ENCODE measurements at places on chromosomes 7 and 10.

DNA sequence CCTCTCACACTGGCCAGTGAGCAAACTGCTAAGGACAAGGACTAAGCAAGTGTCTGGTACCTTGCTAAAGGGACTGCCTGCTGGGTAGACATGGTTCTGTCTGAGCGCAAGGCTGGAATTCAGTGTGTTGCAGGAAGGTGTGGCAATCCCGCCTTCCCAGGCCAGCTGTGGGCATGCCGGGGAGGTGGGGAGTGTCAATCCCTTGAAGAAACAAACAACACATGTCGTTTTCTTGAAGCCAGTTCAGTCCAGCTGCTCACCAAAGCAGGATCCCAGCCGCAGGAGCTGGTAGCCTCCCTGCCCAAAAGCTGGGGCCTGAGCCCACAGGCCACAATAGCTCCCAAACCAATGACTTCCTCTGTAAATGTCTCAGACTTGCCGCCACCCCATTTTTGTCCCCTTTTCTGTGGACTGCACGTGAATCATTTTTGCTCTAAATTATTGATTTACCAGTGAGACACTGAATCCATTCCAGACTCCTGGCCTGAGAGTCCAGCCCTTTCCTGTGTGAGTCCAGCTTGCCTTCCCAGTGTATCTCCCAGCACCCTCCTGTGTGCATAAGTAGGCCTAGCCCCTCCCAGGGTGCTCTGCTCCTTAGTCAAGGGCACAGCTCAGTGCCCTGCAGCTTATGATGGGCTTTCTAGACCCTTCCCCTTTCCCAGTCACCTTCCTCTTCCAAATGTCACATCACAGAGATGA lies 166.8 kb downstream of the RGS10 start:
- no peak for DNase-seq

- DNase-seq, result no peak
Measured at GRCh38 chr7:131365838-131366237, 38.2 kb downstream of the MKLN1 start.

DNA sequence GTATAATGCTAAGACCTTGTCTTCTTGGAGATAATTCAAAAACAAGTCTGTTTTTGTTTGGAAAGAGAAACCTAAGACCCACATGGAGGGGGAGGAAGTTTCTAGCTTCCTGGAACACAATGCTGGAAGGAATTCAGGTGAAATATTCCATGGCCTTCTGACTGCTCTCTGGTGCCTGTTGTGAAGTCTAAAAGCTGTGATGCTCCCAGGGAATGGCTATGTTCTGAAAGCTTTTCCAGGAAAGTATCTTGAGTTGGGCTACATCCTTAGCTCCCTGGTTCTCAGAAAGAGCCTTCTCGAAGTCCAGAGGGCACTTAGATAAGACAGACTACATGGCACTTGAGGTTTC lies 12.5 kb upstream of the PFKP start:
- no peak for DNase-seq

- no peak for DNase-seq
Measured at GRCh38 chr7:55245271-55245723, 119.8 kb upstream of the LANCL2 start.

GRCh38 chr10:66555061-66555460 lies 370.8 kb upstream of the LRRTM3 start:
- no peak for DNase-seq

DNA sequence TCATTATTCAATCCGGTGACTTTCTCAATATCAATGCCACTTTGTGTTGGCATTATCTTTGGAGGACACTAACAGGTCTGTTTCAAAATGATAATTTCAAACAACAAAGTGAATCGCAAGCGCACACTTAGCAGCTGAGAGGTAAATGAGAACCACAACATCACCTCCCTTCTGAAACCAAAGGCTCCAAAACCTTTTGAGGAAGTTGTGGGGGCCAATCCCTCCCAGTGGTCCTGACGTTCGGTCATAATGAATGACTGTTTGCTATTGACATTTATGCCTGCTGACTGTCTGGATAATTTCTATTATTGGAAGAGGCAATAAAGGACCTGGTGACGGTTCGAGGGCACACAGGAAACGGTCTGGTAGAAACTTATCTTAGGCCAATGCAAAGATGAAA lies 1.8 kb downstream of the ADARB2 start:
- no peak for DNase-seq

- no peak for DNase-seq
Measured at GRCh38 chr10:101007915-101008822, 8.6 kb downstream of the LZTS2 start.

GRCh38 chr7:43014406-43014805 lies 82.2 kb downstream of the MRPL32 start:
- no peak for DNase-seq

GRCh38 chr7:21281193-21281592 lies 146.7 kb upstream of the SP4 start:
- no peak for DNase-seq

GRCh38 chr10:126405239-126405775 lies 17.0 kb upstream of the ADAM12 start:
- no peak for DNase-seq

- DNase-seq, result no peak
Measured at GRCh38 chr7:147412109-147412508, 1178.5 kb upstream of the C7orf33 start.

GRCh38 chr10:71254834-71255549 lies 42.6 kb downstream of the UNC5B start:
- DNase-seq, result no peak

DNA sequence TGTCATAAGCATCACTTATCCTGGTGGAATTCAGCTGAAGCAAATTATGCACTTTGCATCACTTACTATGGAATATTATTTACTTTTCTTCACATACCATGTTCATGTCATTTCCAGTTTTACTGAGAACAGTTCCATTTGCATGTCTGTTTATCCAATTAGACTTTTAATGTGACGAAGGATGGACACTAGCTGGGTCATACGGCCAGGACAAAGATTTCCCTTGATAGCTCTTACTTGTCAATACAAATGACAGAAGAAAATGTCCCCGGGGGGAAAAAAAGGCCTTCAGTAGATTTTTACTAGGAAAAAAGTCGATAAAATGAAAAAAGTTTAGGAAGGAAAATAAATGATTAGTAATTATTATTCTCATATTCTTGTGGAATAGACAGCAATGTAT lies 106.6 kb downstream of the RAPGEF5 start:
- DNase-seq, result no peak

- no peak for DNase-seq
Measured at GRCh38 chr7:119421657-119422056, 851.3 kb upstream of the KCND2 start.

- no peak for DNase-seq
Measured at GRCh38 chr7:46524350-46524749, 603.3 kb upstream of the IGFBP3 start.

DNA sequence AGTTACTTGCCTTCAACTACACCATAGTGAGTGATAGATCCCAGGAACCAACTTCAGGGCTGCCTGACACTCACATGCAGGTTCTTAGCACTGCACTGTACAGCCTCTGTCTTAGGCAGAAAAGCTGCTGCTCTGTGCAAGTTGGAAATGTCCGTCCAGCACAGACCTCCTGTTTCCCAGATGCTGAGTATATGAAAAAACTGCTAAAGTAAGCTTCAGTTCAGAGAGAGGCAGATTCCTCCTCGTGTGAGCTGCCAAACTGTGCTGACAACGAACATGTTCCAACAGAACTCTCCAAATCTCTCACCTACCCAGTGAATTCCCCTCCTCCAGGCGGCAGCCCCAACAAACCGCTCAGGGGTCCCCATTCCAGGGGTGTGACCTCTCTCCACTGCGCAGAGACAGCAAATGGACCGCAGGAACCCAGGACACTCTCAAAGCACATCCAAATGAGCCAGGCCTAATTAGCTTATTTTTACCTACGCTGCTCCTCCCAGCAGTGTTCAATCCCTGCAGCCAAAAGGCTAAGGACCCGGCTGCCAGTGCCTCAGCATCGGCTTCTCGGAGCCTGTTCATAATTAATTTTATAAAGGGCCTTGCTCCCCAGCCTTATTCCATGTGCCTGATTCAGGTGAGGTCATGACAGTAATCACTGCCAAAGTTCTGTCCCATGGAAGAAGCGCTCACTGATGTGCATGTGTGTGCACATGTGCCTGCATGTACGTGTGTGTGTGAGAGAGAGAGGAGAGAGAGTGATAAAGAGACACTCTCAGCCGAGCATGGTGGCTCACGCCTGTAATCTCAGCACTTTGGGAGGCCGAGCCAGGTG lies 159.5 kb upstream of the AUTS2 start:
- DNase-seq, result no peak

GRCh38 chr7:128920913-128921582 lies 10.5 kb upstream of the KCP start:
- no peak for DNase-seq

DNA sequence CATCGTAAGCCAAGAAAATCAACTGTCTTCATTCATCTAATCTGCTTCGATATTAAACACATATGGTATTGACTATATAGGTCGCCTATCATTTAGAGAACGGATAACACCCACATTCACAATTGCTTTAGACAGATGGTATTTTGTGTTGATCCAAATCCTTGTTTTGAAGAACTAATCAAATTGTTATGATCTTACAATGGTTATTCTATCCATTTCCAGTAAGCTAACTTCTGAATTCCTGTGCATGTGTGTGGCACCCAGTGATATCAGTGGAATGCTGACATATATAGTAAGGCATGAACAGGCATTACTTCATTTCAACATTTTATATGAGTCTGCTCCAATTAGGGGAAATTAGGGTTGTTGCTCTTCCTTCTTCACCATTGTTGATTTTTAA lies 98.8 kb downstream of the SEMA3E start:
- no peak for DNase-seq

- DNase-seq, result no peak
Measured at GRCh38 chr7:80508440-80508839, 3.4 kb downstream of the GNAT3 start.

- DNase-seq, result no peak
Measured at GRCh38 chr7:81155654-81156373, 237.0 kb upstream of the SEMA3C start.

DNA sequence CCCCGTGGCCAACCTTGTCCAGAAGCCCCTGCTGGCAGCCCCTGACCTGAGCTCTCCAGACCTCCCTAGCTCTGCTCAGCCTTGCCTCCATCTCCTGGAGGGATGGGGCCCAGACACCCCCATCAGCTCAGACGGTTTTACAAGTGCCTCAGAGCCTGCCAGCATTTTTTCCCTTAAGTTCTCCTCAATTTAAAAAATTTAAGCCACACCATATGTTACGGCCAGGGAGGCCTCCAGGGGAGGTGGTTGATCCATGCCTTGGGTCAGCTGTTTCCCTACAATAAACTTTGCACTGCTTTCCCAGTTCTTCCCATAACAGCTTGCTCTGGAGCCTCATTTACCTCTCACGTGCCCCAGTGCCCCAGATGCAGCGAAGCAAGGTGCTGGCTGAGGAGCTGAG lies 143.5 kb downstream of the RGS10 start:
- DNase-seq, result no peak

DNA sequence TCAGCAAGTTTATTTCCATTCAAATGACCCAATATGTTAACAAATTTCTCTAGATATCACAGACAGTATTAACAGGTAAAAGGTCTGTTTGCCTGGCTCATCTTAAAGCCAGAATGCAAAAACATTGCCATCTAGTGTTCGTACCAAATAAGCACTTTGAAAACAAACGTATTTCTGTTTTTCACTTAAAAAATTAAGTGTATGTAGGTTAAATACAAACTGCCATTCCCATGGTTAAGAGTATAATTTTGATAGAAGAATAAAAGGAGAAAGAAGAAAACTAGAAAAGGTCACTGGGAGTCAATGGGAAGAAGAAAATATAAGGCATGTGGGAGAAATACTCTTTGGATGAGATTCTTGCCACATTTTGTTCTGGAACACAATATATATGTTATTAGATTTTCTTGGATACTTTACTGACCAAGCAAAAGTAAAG lies 51.0 kb downstream of the ORC5 start:
- DNase-seq, result no peak

- DNase-seq, result no peak
Measured at GRCh38 chr10:22618078-22618785, 96.1 kb downstream of the PIP4K2A start.

DNA sequence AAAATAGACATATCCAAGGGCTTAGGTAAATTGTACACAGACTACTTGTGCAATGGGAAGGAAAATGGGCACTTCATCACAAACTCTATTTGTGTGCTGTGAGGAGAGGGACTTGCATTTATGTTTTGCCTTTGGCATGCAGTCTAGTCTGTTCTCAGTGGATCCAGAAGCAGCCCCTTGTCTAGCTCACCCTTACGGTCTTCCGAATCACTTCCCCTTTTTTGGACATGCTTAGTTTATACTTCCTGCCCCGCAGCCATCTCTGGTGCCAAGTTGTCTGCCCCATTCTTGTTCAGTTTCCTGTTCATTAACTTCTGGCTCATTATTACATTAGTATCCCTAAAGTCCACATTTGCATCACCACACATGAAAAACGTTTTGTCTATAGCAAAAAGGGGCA lies 161.6 kb downstream of the NRCAM start:
- DNase-seq, result no peak

DNA sequence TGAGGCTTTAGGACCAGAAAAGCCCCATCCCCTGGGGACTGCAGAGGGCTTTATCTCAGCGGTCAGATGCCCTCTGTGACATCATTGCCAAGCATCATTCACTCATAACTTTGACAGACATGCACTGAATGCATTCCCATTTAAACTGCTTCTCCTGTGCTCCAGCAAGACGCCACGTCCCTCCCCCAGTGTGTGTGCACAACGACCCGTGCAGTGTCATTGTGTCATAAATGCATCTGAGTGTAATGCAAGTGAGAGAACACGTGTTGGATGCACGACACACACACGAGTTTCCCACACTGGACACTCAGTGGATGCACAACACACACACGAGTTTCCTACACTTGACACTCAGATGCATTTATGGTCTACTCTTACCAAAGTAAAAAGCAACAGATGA lies 337.9 kb downstream of the PTPRN2 start:
- DNase-seq, result no peak

- no peak for DNase-seq
Measured at GRCh38 chr10:33277135-33277536, 57.3 kb downstream of the NRP1 start.

GRCh38 chr7:132782777-132783640 lies 206.7 kb upstream of the PLXNA4 start:
- DNase-seq, result no peak

- DNase-seq, result no peak
Measured at GRCh38 chr10:26730552-26730951, 33.1 kb downstream of the PDSS1 start.

DNA sequence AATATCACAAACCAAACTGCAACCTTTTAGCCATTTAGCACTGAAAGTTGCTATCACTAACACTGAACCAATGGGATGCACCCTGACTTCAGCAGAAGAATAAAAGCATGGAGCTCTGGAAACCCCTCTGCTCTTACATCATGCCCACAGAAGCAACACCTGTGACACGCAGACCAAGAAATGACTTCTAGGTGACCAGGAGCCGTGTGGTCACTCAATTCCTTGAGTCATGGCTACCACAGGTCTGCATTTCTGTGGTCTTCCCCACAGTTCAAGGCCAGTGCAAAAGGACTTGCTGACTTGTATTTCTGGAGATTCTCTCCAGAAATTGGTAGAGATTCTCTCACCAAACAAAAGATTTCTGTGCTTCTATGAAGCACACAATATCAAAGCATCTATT lies 38.3 kb downstream of the NRCAM start:
- DNase-seq, result no peak

- DNase-seq, result no peak
Measured at GRCh38 chr10:125982260-125982948, 86.0 kb downstream of the FANK1 start.
